ENCODE measurements at places on chromosomes 13 and 19.

DNA sequence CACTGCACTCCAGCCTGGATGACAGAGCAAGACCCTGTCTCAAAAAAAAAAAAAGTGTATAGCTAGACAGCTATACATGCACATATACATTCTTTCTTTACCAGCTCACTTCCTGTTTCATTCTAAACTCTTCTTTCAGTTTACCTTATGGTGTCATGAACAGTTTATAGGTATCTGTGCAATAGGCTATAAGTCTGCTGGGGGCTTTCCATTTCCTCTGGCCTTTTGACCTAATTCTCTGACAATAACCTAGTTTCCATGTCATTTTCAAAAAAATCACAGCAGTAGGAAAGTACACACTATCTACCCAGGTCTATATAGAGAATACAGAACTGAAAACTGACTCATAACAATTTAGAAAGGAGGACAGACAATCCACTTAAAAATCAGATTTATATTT lies 24.4 kb upstream of the URAD start:
- no peak for DNase-seq

DNA sequence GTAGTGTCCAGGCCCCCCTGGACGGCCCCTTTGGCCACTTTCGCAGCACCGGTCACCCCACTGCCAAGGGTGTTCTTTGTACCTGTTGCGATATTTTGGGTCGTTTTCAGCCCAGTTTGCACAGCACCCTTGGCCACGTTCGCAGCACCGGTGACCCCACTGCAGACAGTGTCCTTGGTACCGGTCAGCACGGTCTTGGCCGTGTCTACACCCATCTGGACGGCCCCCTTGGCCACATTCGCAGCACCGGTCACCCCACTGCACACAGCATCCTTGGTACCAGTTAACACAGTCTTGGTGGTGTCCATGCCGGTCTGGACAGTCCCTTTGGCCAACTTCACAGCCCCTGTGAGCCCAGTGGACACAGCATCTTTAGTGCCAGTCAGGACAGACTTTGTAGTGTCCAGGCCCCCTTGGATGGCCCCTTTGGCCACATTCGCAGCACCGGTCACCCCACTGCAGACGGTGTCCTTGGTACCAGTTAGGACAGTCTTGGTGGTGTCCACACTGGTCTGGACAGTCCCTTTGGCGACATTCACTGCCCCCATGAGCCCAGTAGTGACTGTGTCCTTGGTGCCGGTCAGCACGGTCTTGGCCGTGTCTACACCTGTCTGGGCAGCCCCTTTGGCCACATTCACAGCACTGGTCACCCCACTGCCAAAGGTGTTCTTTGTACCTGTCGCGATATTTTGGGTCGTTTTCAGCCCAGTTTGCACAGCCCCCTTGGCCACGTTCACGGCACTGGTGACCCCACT lies 6.8 kb downstream of the PLIN4 start:
- no peak for DNase-seq

DNA sequence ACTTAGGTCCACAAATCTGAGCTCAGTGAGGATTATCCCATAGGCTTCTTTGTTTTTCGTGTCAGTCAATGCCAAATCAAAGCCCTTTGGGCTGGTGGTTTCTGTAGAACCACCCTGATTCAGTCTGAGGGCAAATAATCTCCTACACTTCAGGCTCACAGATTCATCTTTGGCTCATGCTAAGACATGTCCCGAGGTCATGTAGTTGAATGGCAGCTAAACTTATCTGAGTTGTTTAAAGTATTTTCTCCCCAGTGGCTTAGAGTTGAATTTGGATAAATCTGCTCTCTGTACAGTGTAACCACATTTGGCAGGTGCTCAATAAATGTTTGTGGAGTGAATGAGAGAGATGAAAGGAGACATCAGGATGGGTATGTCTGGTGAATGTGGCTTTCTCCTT lies 13.1 kb upstream of the SLC25A42 start:
- DNase-seq, result no peak

GRCh38 chr13:73189362-73189761 lies 130.6 kb downstream of the KLF5 start:
- no peak for DNase-seq

GRCh38 chr19:1592024-1592754 lies 476 bp downstream of the MBD3 start:
- peak; percentile 80 for DNase-seq

GRCh38 chr19:1045247-1045603 lies 5.3 kb downstream of the ABCA7 start:
- no peak for DNase-seq

DNA sequence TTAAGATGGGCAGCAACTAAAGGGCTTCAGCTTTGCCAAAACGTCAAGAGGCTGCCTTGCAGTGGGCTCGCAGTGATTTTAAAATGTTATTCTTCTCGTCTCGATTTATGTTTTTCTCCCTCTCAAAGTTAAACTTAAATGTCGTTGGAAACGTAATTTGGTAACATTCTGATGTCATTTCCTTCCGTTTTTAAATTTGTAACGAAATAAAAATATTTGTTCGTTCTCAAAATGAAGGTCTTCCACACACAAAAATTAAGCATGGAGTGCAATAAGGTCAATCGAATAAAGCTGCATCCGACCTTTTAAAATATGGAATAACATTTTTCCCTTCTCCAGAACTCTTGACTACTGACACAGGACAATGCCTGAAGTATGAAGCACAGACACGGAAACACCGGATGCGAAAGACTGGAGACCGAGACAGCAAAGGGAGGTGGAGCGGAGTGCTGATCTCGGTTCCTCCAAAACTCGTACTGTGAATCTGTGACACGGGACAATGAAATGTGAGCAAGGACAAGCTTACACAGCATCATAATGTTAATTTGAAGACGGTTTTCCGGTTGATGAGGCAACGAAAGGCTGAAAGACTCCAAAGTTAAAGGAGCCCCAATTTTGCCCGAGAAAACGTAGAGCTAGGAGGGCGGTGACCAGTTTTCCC lies 850 bp downstream of the MTMR6 start:
- peak; percentile 18 for DNase-seq

GRCh38 chr13:106919133-106919532 lies 351.2 kb upstream of the ARGLU1 start:
- DNase-seq, result peak; percentile 55

GRCh38 chr19:38890686-38891085 lies 8.7 kb downstream of the SIRT2 start:
- no peak for DNase-seq

DNA sequence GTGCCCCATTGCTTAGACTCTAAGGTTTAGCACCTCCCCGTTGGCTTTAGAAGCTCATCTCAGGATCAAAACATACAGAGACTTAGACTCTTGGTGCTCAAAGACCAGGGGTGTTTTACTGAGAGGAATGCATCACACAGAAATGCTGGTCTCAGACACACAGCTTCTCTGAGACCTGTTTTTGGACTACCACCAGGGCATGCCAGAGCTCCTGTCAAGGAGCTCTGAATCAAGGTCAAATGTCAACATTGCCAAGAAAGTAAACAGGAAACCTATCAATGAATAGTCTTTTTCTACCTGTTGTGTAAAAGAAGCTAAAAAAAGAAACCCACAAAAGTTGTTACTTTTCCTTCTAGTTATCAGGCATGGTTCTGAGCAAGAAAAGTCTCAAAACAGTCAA lies 149.2 kb downstream of the COL4A1 start:
- no peak for DNase-seq

GRCh38 chr13:58667096-58667495 lies 1035.6 kb downstream of the PCDH17 start:
- DNase-seq, result no peak

DNA sequence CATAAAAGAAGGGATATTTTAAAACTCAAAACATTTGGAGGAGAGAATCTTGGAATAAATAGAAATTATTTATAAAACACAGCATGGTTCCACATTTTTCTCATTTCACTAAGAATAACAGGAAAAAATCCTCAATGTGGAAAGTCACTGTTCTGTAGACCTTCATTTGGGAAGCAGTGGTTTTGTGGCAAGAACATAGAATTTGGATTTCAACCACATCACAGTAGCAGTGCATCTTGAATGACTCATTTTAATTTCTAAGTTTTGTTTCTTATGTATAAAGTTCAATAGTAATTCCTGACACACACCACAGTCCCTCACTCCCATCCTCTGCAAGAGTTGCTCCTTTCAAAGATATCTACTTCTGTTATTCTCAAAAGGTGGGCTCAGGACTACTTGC lies 264.0 kb downstream of the ENOX1 start:
- no peak for DNase-seq

- DNase-seq, result no peak
Measured at GRCh38 chr13:95492044-95492801, 60.3 kb upstream of the CLDN10 start.

- no peak for DNase-seq
Measured at GRCh38 chr19:27966390-27966816, 1246.5 kb downstream of the UQCRFS1 start.

- no peak for DNase-seq
Measured at GRCh38 chr19:16001481-16002312, 52.9 kb downstream of the OR10H4 start.

GRCh38 chr13:58960888-58961287 lies 1202.8 kb downstream of the DIAPH3 start:
- DNase-seq, result no peak

- no peak for DNase-seq
Measured at GRCh38 chr19:55539090-55539984, 2.4 kb upstream of the SBK2 start.

GRCh38 chr19:3563709-3564524 lies 6.5 kb upstream of the MFSD12 start:
- no peak for DNase-seq

DNA sequence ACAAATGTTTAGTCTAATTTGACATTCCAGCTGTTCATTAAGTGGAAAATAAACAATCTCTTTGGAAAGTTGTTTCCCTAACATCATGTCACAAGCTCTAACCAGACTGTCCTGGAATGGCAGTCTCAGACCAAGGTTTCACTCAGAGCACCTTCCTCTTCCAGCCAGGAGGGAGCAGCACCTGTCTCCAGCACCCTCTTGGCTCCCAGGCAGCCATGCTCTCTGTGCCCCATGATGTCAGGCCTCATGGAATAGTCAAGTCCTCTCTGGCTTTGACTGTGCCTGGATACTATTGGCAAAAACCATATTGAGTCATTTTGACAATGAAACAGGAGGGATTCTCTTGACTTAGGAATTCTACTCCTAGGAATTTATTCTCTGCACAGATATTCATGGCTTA lies 171.4 kb downstream of the OXGR1 start:
- no peak for DNase-seq

- DNase-seq, result no peak
Measured at GRCh38 chr19:50414864-50415660, 3.7 kb upstream of the SPIB start.

GRCh38 chr13:33438918-33439317 lies 153.4 kb upstream of the STARD13 start:
- DNase-seq, result peak; percentile 41

- peak; percentile 66 for DNase-seq
Measured at GRCh38 chr19:3034656-3035541, 5.8 kb upstream of the TLE2 start.

GRCh38 chr19:46718157-46718933 lies 1.4 kb upstream of the PRKD2 start:
- DNase-seq, result no peak

DNA sequence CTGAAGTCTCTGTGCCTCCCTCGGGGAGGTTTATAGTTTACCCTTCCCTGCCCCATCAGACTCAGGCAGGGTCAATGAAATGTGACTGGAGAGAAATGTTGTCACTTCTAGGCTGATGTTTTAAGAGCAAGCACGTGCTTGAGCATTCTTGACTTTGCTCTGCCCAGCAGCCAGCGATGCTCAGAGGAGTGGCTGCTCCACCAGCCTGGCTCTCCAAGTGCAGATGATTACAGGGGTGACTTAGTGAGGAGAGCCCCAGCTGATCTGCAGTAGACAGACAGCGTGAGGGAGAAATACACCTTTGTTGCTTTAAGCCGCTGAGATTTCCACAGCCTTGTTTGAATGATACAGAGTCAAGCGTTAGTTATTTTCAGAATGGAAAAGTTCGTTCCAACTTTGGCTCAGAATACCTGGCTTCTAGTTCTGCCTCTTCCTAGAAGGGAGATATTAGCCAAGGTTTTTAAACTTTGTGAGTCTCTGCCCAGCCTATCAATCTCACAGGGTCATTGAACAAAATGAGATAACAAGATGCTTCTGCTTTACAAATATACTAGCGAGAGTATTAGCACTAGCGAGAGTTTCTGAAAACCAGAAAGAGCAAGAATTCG lies 143.6 kb downstream of the OXGR1 start:
- no peak for DNase-seq

DNA sequence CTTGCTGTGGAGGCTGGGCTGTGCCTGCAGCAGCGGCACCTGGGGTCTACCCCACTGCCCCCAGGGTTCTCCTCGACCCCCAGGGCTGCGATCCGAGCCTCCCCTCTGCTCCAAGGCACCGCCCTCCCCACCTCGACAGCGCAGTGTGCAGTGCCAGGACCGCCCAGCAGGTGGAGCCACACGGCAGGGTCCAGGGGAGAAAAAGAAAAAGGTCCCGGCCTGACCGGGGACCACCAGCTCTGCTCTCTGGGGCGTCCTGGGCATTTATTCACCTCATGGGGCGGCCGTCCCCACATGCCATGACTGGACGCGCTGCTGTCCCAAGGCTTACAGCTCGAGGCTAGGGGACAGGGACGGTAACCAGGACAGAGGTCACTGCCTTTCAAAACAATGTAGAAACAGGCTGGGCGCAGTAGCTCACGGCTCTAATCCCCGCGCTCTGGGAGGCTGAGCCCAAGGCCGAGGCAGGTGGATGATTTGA lies 10.6 kb downstream of the REXO1 start:
- DNase-seq, result peak; percentile 48

GRCh38 chr13:113058129-113058987 lies 47.2 kb upstream of the F7 start:
- DNase-seq, result no peak

DNA sequence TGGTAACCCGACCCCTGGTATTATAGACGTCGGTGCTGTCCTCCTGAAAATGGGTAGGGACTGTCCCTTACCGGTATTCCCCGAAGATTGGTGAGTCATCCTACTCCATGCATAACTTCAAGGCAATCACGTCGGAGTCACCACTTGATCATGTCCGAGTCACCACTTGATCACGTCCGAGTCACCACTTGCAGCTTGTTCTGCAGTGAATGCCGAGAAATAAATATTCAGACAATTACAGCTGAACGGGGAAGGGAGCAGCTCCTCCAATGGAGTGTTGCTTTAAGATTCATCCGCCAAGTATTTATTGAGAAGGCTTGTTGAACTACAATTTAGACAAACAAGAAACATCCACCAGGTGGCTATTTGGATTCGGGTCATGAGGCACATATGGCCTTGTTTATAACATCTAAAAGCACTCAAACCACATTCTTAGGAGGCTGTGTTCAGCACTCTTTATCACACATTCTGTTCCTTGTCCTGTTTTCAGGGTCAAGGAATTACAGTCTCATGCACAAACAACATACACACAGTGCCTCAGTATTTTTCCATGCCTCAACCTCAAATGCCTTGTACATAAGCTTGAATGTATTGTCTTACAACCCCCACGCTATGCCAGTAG lies 43.1 kb downstream of the ZNF726 start:
- DNase-seq, result no peak

GRCh38 chr19:57786286-57786685 lies 16.8 kb downstream of the ZNF586 start:
- DNase-seq, result no peak

DNA sequence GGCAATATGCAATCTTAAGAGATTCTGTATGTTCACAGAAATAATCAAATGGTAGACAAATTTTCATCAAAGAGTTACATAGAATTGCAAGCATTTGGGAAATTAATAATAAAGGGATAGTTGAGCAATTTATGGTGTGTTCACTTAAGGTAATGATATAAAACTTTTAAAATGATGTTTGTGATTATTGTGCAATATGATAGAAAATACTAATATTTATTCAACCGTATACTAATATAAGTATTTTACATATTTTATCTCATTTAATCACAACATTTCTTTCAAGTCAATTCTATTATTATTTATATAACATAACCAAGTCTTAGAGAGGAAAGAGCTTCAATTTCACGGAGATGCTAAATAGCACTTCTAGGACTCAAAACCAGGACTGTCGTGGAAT lies 716.8 kb upstream of the MIR17HG start:
- DNase-seq, result no peak
